ENCODE measurements at places on chromosomes 5 and 9.

- DNase-seq: no peak
Measured at GRCh38 chr5:174010365-174010764, 21.4 kb downstream of the C5orf47 start.

DNA sequence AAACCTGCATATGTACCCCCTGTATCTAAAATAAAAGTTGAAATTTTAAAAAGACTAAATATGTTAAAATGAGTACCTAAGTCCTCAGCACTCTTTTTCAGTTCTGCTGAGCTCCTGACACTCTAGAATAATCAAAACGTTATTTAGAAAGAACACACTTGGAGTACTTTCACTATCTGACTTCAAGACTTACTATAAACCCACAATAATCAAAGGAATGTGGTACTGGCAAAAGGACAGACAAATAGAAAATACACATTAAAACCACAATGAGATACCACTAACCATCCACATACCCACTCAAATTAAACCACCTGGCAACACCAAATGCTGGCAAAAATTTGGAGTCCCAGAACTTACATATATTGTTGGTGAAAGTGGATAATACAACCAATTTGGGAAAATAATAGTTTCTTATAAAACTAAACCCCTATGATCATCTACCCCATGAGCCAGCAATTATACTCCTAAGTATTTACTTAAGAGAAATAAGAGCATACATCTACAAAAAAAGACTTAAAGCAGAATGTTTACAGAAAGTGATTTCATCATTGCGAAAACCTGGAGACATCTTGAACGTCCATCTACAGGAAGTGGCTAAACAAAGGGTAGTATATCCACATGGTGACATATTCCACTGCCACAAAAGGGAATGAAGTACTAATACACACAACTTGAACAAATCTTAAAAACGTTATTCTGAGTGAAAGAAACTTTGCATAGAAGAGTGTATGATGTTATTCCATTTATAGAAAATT lies 12.8 kb upstream of the PRSS3 start:
- peak; percentile 43 for DNase-seq

- DNase-seq: no peak
Measured at GRCh38 chr9:95075700-95076099, 241.8 kb downstream of the FANCC start.

DNA sequence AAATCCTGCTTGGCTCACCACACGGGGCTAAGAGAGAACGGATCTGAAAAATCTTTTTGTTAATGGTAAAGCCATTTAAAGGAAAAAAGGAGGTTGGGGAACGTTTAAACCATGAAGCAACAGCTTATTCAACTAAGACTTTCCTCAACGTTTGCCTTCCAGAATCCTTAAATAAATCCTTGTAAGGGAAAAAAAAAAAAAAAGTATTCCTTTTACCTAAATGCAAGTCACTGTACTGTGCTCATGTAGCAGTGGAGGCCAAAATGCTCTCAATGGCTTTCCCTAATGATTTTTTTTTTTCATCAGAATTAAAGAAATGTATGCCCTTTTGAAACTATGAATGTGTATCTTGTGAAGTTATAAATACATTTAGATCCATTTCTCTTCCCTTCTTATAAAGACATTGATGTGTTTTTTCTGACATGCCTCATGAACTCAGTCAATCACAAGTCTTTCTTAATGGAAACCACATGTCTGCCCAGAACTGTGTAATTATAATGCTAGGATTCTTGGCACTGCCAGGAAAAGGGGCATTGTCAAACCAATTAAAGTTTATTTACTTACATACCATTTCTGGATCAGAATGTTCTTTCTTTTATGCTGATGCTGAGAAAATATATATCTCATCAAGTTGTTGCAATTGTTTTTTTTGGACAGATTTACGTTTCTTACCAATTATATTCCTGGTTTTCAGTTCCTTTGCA lies 107.5 kb downstream of the EBF1 start:
- peak; percentile 90 for DNase-seq

GRCh38 chr9:128684325-128685199 lies 4.5 kb upstream of the SET start:
- DNase-seq: no peak

GRCh38 chr5:58201922-58202648 lies 257.8 kb downstream of the PLK2 start:
- DNase-seq: no peak

- peak; percentile 29 for DNase-seq
Measured at GRCh38 chr9:111482694-111483438, 1.3 kb downstream of the ECPAS start.

DNA sequence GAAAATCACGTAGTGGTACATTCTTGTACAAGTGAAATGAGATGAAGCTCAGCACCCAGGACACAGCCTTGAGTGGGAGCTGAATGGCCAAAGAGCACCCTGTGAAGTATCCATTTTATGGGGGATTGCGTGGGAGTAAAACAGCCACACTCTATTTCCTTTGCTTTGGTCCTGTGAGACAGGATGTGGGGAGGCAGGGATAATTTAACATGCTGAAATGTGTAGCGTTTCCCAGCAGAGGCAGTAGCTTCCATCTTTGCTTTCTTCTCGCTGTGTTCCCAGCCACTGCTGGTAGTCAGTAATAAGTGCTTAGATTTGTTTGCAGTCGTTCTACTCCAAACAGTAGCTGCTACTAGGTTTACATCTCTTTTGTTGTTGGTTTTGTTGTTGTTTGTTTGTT lies 4.4 kb downstream of the IL31RA start:
- DNase-seq: no peak

Measured in skeletal muscle cell (primary cell).